ENCODE measurements at places on chromosomes 5 and 9. TPM values are rescaled to one million over a fixed set of nuclear protein-coding genes. Genes with fewer than 3 reads are reported as not detected.

DNA sequence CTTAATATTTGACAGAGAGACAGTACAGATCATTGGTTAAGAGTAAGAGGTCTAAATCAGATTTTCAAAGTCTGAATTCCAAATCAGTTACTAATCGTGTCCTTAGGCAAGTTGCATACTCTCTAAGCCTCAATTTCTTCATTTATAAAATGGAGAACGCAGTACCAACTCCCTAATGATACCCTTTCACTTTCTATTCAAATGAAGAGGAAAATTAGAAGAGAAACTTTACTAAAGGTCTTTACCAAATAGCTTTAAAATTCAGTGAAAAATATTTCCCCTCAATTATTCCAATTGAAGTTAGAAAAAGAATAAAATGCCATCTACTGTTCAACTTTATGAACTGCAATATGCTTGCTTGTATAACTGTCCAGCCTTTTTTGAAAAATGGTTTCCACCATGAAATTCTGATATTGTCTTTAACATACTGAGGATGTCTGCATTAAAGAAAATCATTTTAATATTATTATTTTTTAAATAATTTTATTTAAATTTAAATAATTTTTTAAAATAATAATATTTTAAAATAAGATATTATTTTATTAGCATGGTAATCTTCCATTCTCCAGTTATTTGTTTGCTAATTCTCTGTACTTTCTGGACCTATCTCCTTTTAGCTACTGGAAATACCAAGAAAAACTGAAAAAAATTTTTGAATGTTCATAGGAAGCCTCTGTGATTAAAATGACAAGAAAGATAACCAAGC, 36.0 kb downstream of the POC5 start:
- H3K27ac ChIP-seq, result peak overlapping the region; percentile 23
- peaks cover 2% of the 10 kb centered on the region for H3K36me3 ChIP-seq
- no peak overlapping the region for H3K4me3 ChIP-seq
- no peaks in the 10 kb centered on the region for H3K27me3 ChIP-seq
- no peak for DNase-seq
- H3K4me1 ChIP-seq, result no peaks in the 10 kb centered on the region

DNA sequence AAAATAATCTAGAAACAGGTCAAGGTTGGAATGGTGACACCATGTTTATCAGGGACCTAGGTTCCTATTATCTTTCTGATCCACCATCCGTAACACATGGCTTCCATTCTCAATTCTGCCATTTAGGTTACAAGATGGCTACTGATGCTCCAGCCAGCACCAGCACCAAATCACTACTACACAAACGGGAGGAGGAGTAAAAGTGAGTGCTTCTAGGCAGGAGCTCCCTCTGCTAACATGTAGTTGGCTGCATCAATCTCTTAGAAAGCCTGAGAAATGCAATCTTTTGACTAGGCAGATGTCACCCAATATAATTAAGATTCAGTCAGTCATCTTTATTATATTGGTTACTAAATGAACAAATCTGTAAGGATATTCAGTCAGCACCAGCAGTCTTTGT, 515.9 kb downstream of the RAB3C start:
- no peaks in the 10 kb centered on the region for H3K4me1 ChIP-seq
- H3K27ac ChIP-seq, result no peak overlapping the region
- no peak for DNase-seq
- no peak overlapping the region for H3K4me3 ChIP-seq
- no peaks in the 10 kb centered on the region for H3K27me3 ChIP-seq
- no peaks in the 10 kb centered on the region for H3K36me3 ChIP-seq

DNA sequence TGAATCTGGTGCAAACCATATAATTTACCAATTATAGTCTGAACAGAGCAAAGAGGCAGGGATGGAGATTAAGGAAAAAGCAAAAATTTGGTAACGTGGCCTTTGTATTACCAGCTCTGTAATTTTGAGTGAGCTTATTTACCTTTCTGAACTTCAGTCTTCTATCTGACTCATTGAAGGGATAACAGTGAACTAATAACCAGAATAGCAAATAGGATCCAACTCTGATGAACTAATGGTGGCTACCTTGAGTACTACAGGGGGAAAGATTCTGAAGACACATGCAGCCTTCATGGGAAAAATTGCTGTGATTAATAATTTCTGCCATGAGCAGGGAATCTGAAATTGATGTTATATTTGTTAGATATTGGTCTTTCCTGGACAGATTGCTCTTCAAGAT, 23.0 kb upstream of the LARP1 start:
- no peaks in the 10 kb centered on the region for H3K36me3 ChIP-seq
- no peak overlapping the region for H3K27ac ChIP-seq
- DNase-seq, result no peak
- no peak overlapping the region for H3K4me3 ChIP-seq
- peaks cover 2% of the 10 kb centered on the region for H3K4me1 ChIP-seq

DNA sequence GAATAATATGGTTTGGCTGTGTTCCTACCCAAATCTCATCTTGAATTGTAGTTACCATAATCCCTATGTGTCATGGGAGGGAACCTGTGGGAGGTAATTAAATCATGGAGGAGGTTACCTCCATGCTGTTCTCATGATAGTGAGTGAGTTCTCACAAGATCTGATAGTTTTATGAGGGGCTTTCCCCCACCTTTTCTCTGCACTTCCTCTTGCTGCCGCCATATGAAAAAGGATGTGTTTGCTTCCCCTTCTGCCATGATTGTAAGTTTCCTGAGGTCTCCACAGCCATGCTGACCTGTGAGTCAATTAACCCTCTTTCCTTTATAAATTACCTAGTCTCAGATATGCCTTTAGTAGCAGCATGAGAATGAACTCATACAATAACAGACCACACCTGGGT, 63.7 kb upstream of the PRR16 start:
- H3K27ac ChIP-seq, result no peak overlapping the region
- no peaks in the 10 kb centered on the region for H3K27me3 ChIP-seq
- H3K4me3 ChIP-seq, result no peak overlapping the region
- no peaks in the 10 kb centered on the region for H3K36me3 ChIP-seq
- no peaks in the 10 kb centered on the region for H3K4me1 ChIP-seq

GRCh38 chr5:154577416-154577815, 99.4 kb upstream of the HAND1 start:
- H3K27ac ChIP-seq, result no peak overlapping the region
- no peaks in the 10 kb centered on the region for H3K27me3 ChIP-seq
- no peak for DNase-seq
- no peaks in the 10 kb centered on the region for H3K4me1 ChIP-seq

GRCh38 chr5:118208031-118208453, 780.3 kb downstream of the DTWD2 start:
- no peaks in the 10 kb centered on the region for H3K36me3 ChIP-seq
- H3K4me1 ChIP-seq, result no peaks in the 10 kb centered on the region
- no peaks in the 10 kb centered on the region for H3K27me3 ChIP-seq
- H3K27ac ChIP-seq, result no peak overlapping the region
- DNase-seq, result no peak

- no peaks in the 10 kb centered on the region for H3K27me3 ChIP-seq
- peak overlapping the region; percentile 60 for H3K27ac ChIP-seq
- H3K4me1 ChIP-seq, result no peaks in the 10 kb centered on the region
These were observed 43.9 kb downstream of the ADAMTS2 start for GRCh38 chr5:179301376-179301775.

DNA sequence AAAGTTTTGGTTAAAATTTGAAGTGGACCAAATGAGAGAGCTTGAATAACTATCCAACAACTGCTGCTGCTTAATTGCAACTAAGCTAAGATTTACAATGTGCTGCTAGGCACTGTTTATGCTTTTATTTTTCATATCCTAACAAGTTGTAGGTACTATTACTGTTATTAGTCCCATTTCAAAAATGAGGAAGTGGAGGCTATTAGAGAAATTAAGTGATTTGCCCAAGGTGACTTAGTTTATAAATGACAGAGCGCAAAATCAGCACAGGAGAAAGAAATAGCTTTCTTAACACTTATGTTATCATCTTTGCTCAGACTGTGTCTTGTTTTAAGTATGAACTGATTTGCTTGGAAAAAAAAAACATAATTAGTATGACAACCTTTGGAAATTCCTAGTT, 23.1 kb downstream of the WDR36 start:
- no peaks in the 10 kb centered on the region for H3K27me3 ChIP-seq
- no peak for DNase-seq
- no peaks in the 10 kb centered on the region for H3K4me1 ChIP-seq

DNA sequence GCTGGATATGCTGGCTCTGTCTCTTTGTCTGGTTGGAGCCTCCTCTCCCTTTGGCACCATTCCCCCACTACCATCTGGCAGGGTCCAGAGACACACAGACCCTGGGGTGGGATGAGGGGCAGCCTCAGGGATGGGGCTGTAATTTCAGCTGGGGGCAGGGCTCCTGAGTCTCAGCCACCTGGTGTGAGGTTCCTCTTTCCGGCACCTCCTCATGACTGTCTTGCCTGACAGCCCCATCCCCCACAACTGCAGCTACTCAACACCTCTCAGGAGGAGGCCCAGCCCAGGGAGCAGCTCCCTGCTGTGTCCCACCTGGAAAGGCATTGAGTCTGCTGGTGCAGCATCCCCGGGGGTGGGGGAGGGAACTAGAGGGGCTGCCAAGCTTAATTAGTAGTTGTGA, 11.7 kb upstream of the RPS14 start:
- H3K36me3 ChIP-seq, result no peaks in the 10 kb centered on the region
- peaks cover 10% of the 10 kb centered on the region for H3K4me1 ChIP-seq
- H3K27ac ChIP-seq, result no peak overlapping the region

DNA sequence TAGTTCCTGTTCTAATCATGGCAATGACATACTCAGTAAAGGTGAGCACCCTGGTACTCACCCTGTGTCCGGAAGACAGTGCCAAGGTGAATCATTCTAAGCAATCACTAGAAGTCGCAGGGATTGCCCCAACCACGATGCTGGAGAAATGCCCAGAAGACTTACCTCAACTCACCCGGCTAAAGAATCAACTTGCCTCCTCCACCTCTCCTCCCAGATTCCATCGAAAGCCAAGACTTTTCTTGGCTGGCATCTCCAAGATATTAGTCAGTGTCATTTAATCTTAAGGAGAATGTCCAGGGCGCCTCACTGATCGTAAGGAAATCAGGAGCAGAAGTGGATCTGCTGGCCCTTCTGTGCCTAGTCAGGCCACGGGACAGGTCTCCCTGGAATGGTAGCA, 204.9 kb downstream of the ERCC6L2 start:
- no peaks in the 10 kb centered on the region for H3K4me1 ChIP-seq
- DNase-seq, result no peak
- H3K4me3 ChIP-seq, result no peak overlapping the region
- H3K27me3 ChIP-seq, result no peaks in the 10 kb centered on the region

The CNTNAP3 gene
- 0.96 TPM for polyA plus RNA-seq

- no peak overlapping the region for H3K27ac ChIP-seq
- no peaks in the 10 kb centered on the region for H3K36me3 ChIP-seq
- DNase-seq, result no peak
- no peak overlapping the region for H3K4me3 ChIP-seq
- peaks cover 5% of the 10 kb centered on the region for H3K27me3 ChIP-seq
These were observed 91.9 kb upstream of the GABRP start for GRCh38 chr5:170691657-170692056.

GRCh38 chr5:117084067-117084466, 509.4 kb upstream of the SEMA6A start:
- H3K36me3 ChIP-seq, result no peaks in the 10 kb centered on the region
- no peaks in the 10 kb centered on the region for H3K4me1 ChIP-seq
- H3K27me3 ChIP-seq, result no peaks in the 10 kb centered on the region
- H3K27ac ChIP-seq, result no peak overlapping the region
- no peak for DNase-seq
- no peak overlapping the region for H3K4me3 ChIP-seq

The ARHGEF28 gene
- polyA plus RNA-seq, result 1.6 TPM

The PCDHGA2 gene
- polyA plus RNA-seq, result 0.46 TPM

DNA sequence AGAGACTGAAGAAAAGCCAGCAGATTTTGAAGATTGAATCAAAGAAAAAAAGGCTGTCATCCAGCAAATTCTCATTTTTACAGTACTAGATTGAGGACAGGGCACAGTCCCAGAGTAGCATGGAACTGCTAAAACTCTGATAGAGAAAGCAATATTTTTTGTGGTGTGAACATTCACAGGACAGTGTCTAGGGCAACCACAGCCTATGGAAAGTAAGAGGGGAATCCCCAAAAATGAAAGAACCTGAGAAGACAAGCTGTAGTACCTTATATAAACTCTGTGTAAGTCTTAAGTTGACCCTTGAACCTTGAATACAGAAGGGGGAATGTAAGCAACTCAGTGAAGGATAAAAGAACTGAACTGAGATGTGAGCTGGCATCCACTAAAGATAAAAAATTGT, 540.3 kb downstream of the HINT1 start:
- H3K4me3 ChIP-seq, result no peak overlapping the region
- no peaks in the 10 kb centered on the region for H3K27me3 ChIP-seq
- DNase-seq, result no peak

DNA sequence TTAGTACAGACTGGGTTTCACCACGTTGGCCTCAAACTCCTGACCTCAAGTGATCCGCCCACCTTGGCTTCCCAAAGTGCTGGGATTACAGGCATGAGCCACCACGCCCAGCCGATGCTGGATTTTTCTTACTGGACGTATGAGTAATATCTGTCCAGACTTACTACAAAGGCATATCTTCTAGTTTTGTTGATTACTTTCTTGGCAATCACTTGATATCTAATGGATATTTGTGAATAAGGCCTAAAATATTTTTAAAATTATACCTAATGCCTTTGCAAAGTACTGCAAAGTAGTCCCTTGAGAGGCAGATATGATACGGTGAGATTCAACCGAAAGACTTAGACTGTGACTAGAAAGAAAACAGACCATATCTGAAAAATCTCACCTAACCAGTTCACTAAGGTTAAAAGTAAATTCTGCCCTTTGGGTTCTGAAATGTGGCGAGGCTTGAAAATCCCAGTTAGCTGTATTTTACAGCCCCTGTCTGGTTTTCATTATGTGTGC, 152.1 kb downstream of the GNAQ start:
- no peak for DNase-seq
- H3K4me3 ChIP-seq, result no peak overlapping the region
- no peaks in the 10 kb centered on the region for H3K36me3 ChIP-seq
- no peaks in the 10 kb centered on the region for H3K27me3 ChIP-seq

GRCh38 chr5:179371121-179371510, 25.9 kb upstream of the ADAMTS2 start:
- no peaks in the 10 kb centered on the region for H3K27me3 ChIP-seq
- no peak overlapping the region for H3K4me3 ChIP-seq
- no peak overlapping the region for H3K27ac ChIP-seq
- no peaks in the 10 kb centered on the region for H3K36me3 ChIP-seq
- H3K4me1 ChIP-seq, result no peaks in the 10 kb centered on the region
- no peak for DNase-seq

DNA sequence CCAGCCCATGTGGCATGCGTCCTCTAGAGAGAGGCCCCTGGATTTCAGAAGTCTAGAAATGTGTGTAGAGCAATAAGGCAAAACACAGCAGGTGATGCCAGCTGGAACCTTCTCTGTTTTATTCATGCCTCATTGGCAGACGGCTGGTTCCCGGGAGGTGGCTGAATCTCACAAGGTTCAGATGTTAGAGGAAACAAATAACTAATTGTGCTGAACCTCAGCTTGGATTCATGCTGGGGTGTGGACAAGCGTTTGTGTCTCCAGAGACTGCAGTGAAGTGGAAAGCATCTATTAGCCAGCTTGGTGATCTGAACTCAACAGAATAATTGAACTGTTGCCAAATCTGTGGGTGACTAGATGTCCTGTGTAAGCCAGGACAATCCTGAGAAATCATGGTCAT, 131.1 kb upstream of the NR4A3 start:
- H3K4me3 ChIP-seq, result no peak overlapping the region
- DNase-seq, result no peak
- H3K27ac ChIP-seq, result no peak overlapping the region
- H3K27me3 ChIP-seq, result no peaks in the 10 kb centered on the region
- no peaks in the 10 kb centered on the region for H3K36me3 ChIP-seq

- H3K27me3 ChIP-seq, result no peaks in the 10 kb centered on the region
- DNase-seq, result no peak
- no peak overlapping the region for H3K27ac ChIP-seq
- peaks cover 2% of the 10 kb centered on the region for H3K36me3 ChIP-seq
- no peaks in the 10 kb centered on the region for H3K4me1 ChIP-seq
These were observed 69.6 kb downstream of the CWC27 start for GRCh38 chr5:64838376-64838775.

Measured in liver (tissue), 10 donors.